Cardiac muscle cell (in vitro differentiated cells and primary cell): ENCODE measurements at places on chromosomes 12 and 14. TPM values are rescaled to one million over a fixed set of nuclear protein-coding genes. Genes with fewer than 3 reads are reported as not detected.

The GZMB gene
- not detected in 2 replicates for total RNA-seq

The E2F7 gene
- total RNA-seq = 1.4 and 3.7 TPM in 2 replicates

The PUS7L gene
- 0.11 TPM in 1 of 2 replicates, not detected in the other for total RNA-seq

The SMCO2 gene
- not detected in 2 replicates for total RNA-seq

The SLCO1A2 gene
- 0.39 and 1.8 TPM in 2 replicates for total RNA-seq
